H9 (cell line): ENCODE measurements at places on chromosomes 2 and 18. TPM values are rescaled to one million over a fixed set of nuclear protein-coding genes. Genes with fewer than 3 reads are reported as not detected.
A peak's percentile ranks its signal among the peaks of the same experiment; 100 is the strongest.

DNA sequence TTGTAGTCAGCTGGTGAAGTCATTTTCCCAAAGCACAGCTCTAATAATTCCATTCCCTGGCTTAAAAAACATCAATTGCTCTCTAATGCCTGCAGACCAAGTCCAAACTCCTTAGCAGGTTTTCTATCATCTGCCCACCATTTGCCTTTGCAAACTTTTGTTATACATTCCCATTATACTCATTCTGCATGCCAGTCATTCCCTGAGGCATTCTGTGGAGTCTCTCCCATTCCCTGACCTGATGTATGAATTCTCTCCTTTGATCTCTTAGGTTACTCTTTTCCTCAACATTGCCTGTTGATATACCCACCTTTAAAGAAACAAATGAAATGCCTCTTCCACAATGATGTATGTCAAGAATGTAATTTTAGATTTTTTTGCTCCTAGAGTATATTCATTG, 852.0 kb upstream of the FSHR start:
- no peak for DNase-seq

GRCh38 chr2:131055169-131056065, 37.8 kb downstream of the FAM168B start:
- DNase-seq, result no peak

GRCh38 chr18:53764086-53764485, 460.4 kb downstream of the MBD2 start:
- no peak for DNase-seq

DNA sequence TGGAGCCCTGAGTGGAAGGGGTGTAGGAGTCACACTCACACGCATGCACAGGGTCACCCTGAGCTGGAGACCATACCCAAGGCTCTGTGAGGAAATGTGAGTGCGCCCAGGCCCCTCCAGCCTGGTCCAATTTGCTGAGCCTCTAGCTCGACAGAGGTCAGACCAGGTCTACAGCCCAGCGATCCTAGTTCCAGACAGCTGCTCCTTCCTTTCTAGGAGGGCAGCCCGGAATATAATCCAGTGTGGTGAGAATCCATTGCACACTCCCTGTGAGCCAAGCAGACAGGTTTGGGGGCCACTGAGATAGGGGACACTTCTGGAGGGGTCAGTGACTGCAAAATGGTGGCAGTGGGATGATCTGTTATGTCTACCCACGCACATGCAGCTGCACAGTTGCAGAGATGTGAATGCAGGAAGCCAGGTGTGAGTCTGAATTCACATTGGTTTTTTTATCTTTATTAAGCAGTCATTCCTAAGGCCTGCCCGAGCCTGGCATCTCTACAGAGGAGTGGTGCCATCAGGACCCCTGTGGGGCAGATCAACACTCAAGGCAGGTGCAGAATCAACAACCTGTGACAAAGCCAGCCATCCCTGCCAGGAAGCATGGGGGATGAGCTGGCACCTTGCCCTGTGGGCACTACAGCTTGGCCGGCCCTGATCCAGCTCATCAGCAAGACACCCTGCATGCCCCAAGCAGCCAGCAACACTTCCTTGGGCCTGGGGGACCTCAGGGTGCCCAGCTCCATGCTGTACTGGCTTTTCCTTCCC, at the start of gene GPR148:
Gene GPR148 (plus strand): TSS at position 522 of the 768 bp plus-strand sequence. CDS start 82 bp downstream, at position 604.
- no peak for DNase-seq

- no peak for DNase-seq
These were observed 47.7 kb upstream of the MEIS1 start for GRCh38 chr2:66387016-66387753.

DNA sequence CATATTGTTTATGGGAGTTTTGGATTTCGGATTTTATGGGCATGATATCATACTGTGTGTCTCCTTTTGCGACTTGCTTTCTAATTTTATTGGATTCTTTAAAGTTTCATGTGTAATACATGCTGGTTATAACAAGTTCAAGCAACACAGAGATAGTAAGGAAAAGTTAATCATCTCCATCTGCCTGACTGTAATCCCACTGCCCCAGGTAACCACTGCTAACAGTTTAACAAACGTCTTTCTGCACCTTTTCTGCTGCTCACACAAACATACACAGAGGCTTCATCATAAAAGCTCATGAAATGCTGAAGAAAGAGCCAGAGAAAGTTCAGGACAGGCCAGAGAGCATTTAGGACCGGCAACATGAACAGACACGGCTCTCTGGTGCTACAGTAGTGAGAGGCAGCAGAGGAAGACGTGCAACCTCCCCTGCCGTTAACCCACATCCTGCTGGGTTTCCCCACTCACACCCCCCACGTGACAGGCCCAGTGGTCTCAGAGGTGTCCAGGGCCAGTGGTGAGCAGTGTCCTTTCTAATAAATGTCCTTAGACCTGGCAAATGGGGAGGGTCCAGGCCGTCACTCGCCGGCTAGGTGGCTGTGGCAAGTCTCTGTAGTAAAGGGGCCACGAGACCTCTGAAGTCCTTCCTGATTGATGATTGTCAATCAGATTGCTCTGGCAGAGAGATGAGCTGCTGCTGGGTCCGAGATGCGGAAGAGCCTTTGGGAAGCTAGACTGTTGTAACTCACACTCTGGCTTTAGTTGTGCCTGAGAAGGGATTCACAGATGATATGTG, 43.0 kb upstream of the SLC1A4 start:
- DNase-seq, result no peak

- DNase-seq, result peak; percentile 96
These were observed 559 bp downstream of the IMMT start for GRCh38 chr2:86194751-86195054.

GRCh38 chr2:11446733-11447248, 19.2 kb downstream of the E2F6 start:
- DNase-seq, result peak; percentile 81

DNA sequence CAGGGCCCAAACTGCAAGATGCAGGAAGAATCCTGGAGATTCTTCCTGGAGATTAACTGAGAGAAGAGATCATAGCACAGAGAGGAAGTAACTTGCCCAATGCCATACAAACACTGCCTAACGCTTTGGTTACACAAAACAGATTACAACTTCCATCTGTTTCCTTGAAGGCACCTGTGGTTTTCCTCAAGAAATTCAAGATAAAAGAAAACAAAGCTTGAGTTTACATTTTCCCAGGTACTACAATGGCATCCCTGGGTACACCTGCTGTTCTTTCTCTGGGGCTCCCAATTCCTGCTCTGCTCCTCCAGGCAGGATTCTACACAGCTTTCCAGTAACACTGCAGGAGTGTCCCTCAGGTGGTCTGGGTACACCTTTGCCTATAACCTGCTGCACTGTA, 781.9 kb upstream of the ID2 start:
- DNase-seq, result no peak

Gene PKP4
- total RNA-seq, result 52.0 and 52.3 TPM in 2 replicates

Gene THUMPD2
- 18.0 and 19.5 TPM in 2 replicates for total RNA-seq

Gene ORC4
- total RNA-seq, result 66.0 and 72.9 TPM in 2 replicates

Gene DARS1
- total RNA-seq, result 117 and 122 TPM in 2 replicates
